H9 (cell line): ENCODE measurements at places on chromosomes 7 and 10. TPM values are rescaled to one million over a fixed set of nuclear protein-coding genes. Genes with fewer than 3 reads are reported as not detected.

- no peaks in the 10 kb centered on the region for H3K36me3 ChIP-seq
- no peak overlapping the region for H3K4me3 ChIP-seq
- H3K27ac ChIP-seq = no peak overlapping the region
Measured at GRCh38 chr10:88896994-88897853, 17.2 kb downstream of the STAMBPL1 start.

DNA sequence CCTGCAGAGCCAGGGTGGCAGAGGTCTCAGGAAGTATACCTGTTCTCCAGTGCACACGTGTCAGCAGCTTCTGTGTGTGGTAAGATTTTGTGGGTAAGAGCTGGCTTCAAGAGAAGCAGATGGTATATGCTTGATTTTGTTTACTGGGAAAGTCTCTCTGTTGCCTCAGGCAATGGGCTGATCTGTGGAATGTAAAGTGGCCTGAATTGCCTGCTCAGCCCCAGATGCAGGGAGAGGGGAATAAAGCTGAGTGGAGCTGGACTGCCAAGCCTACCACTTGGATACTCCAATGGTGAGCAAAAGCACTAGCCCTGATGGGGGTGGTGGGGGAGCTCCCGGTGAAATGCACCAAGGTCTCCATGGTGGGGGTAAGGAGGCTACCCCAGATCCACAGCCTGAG lies 156.1 kb downstream of the WDR11 start:
- H3K4me1 ChIP-seq = no peaks in the 10 kb centered on the region
- H3K4me3 ChIP-seq = no peak overlapping the region
- no peak overlapping the region for H3K27ac ChIP-seq
- peaks cover 10% of the 10 kb centered on the region; the same call in 2 of the 3 replicates for H3K36me3 ChIP-seq

DNA sequence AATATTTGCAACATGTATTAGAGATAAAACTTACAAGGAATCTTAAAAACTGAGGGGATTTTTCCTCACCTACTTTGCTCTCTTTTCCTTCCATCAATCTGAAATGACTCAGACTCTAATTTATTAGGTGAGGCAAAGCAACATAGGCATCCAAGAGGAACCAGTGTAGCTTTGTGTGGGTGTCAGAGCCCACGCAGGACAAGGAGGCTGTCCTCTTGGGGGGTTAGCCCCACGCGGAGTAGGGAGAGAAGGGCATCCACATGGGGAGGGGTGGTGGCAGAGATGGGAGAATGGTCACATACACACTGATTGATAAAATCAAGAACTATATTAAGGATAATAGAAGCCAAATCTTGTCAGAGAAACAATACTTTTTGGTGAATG lies 33.8 kb upstream of the ARMS2 start:
- H3K4me3 ChIP-seq = no peak overlapping the region
- peaks cover 2% of the 10 kb centered on the region; the same call in 1 of the 2 replicates for H3K4me1 ChIP-seq
- H3K27ac ChIP-seq = no peak overlapping the region
- H3K36me3 ChIP-seq = peaks cover 17% of the 10 kb centered on the region
- no peaks in the 10 kb centered on the region for H3K27me3 ChIP-seq
- no peak for DNase-seq

- no peak overlapping the region for H3K27ac ChIP-seq
- DNase-seq = no peak
- H3K36me3 ChIP-seq = no peaks in the 10 kb centered on the region
- H3K4me1 ChIP-seq = no peaks in the 10 kb centered on the region
- H3K27me3 ChIP-seq = no peaks in the 10 kb centered on the region
Measured at GRCh38 chr7:124073310-124073645, 40.4 kb upstream of the TMEM229A start.

GRCh38 chr10:71611131-71611530 lies 108.4 kb downstream of the C10orf105 start:
- H3K4me1 ChIP-seq = peaks cover 4% of the 10 kb centered on the region; the same call in 1 of the 2 replicates
- no peak overlapping the region for H3K4me3 ChIP-seq
- H3K27me3 ChIP-seq = no peaks in the 10 kb centered on the region
- no peak overlapping the region for H3K27ac ChIP-seq

DNA sequence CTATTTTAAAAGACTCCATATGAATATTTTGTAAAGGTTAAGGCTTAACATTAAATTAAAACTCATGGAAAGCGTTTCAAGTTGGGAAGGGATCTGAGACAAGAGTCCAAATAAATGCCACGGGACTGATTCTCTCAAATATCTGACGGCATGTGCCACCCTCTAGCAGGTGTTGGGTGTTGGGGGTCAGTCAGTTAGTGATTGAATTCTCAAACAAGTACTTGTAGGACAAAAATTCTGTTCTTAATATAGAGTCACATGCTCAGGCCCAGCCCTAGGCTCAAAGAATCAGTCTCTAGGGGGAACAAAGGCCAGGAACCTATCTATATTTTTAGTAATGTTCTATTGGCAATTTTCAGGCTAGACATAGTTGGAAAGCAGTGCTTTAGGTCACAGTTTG lies 39.1 kb downstream of the SGCE start:
- H3K36me3 ChIP-seq = peaks cover 4% of the 10 kb centered on the region
- H3K4me1 ChIP-seq = no peaks in the 10 kb centered on the region
- DNase-seq = no peak
- H3K27me3 ChIP-seq = no peaks in the 10 kb centered on the region
- H3K4me3 ChIP-seq = no peak overlapping the region

Gene PLXDC2
- total RNA-seq = 34.1 and 38.7 TPM in 2 replicates
